ENCODE measurements at places on chromosomes 3 and 15.

DNA sequence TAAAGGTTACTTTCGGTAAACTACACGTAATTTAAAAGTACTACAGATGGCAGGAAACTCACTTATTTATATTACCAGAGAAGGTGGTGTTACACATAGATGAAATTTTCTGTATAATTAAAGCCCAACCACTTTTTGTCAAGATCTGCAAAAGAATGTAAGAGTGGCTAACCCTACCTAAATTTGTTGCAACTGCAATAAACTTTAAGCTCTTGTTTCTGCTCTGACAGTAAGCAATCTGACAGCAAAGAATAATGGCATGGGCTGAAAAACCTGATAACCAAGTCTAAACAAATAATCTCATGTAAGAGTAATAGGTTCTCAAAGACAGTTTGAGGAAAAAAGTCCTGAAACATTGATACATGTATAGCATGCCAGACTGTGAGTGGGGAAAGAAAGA lies 897.3 kb downstream of the TUSC7 start:
- DNase-seq = no peak

GRCh38 chr15:74802862-74803447 lies 9.7 kb upstream of the LMAN1L start:
- no peak for DNase-seq

DNA sequence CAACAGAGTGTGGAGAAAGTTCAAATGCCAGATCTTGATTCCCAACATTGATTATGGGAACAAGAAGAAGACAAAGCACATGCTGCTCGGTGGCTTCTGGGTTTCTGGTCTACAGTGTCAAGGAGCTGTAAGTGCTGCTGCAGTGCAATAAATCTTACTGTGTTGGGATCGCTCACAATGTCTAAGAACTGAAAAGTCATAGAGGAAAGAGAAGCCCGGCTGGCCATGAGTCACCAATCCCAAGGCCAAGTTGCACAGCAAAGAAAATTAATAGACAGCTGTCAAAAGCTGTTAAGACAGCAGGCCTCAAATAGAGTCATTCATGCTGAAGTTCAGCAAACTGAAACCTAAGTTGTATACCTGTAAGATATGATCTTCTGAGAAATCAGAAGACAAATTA lies 33.2 kb upstream of the SPPL2A start:
- DNase-seq = no peak

DNA sequence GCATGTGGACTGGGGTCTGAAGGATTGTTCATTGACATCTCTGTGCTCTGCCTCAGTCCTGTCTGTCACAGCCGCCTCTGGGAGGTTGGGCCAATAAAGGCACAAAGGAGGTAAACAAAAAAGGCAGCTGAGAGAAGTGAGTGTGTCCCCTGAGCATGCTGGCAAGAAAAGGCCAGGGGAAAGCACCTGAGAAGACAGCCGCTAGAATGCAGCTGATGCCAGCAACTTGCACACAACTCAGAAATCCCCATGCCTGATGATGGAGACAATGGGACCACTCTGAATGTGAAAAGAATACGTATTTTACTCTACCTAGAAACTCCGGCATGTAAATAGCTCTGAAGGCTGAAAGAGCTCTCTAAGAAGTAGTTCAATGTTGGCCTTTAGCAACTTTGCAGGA lies 118.7 kb downstream of the KCNH8 start:
- DNase-seq = no peak

- no peak for DNase-seq
Observed at GRCh38 chr3:25967385-25967784, 177.5 kb downstream of the OXSM start.

DNA sequence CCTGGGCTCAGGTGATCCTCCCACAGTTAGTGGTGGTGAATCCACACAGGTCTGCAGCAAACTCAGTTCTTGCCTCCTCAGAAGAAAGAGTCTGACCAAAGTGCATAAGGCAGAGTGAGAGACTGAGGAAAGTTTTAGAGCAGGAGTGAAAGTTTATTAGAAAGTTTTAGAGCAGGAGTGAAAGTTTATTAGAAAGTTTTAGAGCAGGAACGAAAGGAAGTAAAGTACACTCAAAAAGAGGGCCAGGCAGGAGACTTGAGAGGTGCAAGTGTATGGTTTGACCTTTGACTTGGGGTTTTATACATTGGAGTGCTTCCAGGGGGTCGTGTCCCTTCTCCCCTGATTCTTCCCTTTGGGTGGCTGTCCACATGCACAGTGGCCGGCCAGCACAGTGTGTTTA lies 84.2 kb downstream of the LSM3 start:
- DNase-seq = no peak

GRCh38 chr15:71577071-71577470 lies 233.3 kb upstream of the NR2E3 start:
- no peak for DNase-seq

- no peak for DNase-seq
Observed at GRCh38 chr3:171371354-171371753, 88.9 kb downstream of the TNIK start.

DNA sequence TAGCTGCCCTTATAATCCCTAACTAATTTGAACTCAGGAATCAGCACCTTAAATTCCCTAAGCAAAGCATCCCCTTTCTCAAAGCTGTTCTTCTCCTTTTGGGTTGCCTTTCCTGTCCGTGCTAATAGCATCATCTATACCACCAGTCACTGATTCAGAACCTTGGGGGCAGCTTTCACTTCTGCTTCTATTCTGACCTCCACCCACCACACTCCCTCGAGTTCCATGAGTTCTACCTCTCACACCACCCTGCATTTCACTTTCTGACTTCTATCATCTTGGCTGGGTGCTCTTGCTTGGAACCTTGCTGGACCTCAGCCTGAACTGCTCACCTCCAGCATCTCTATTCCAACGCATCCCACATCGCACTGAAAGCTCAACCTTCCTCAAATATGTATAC lies 55.4 kb upstream of the KCNMB2 start:
- no peak for DNase-seq

- no peak for DNase-seq
Observed at GRCh38 chr3:108202080-108202479, 20.1 kb downstream of the IFT57 start.

GRCh38 chr3:71942432-71943187 lies 157.7 kb upstream of the PROK2 start:
- no peak for DNase-seq

GRCh38 chr3:48553886-48554845 lies 2.4 kb downstream of the PFKFB4 start:
- no peak for DNase-seq

- DNase-seq = no peak
Observed at GRCh38 chr3:111538681-111539083, 3.3 kb upstream of the CD96 start.

- no peak for DNase-seq
Observed at GRCh38 chr3:14491396-14492190, 48.5 kb downstream of the GRIP2 start.

DNA sequence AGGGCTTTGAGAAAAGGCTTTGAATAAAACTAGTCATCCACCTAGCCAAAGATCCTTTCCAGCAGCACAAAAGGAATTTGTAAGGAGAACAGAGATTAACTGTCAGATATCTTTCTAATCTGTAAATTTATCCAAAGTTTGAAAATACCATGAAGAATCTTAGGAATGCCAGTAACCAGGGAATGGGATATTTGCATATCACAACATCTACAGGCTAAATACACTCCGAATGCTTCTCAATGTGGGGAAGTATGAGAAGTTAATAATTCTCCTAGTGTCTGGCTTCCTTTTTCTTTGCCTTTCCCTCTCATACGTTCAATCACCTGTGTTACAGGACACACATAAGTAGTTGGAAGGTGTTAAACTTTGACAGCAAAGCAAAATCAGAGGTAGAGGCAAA lies 7.8 kb downstream of the ANAPC13 start:
- DNase-seq = no peak

GRCh38 chr3:160286231-160286630 lies 61.0 kb downstream of the C3orf80 start:
- no peak for DNase-seq

DNA sequence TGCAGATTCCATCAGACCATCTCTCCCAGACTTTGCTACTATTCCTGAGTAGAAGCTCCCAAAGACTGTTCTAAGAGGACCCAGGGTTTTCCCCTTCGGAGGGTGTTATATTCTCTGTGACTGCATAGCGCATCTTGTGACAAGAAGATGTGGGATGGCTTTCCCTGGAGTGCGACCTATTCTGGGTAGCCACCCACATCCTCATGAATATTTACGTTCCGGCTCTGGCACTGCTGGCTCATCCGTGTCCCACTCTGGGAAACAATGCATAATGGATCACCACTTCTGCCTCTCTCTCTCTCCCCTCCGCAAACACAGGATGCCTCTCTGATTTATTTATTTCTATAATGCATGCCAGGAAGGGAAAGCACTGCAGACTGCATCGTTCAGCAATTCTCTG lies 166.1 kb downstream of the PYDC2 start:
- DNase-seq = no peak

- DNase-seq = no peak
Observed at GRCh38 chr3:10783360-10784351, 32.4 kb upstream of the SLC6A11 start.

Data from progenitor cell of endocrine pancreas (in vitro differentiated cells).